ENCODE measurements at places on chromosomes 3 and 15. TPM values are rescaled to one million over a fixed set of nuclear protein-coding genes. Genes with fewer than 3 reads are reported as not detected.
A peak's percentile ranks its signal among the peaks of the same experiment; 100 is the strongest.

Gene RNU5B-1
- under 0.01 TPM for total RNA-seq

Gene RBM15B
- total RNA-seq: 17.1 TPM

Gene SOX2
- total RNA-seq: 3.8 TPM

Gene P3H2
- 12.7 TPM for total RNA-seq

Gene ROBO2
- 38.1 TPM for total RNA-seq

Gene ACTC1
- total RNA-seq: 187 TPM

Gene RHOV
- 9.3 TPM for total RNA-seq

Gene PRR20G
- not detected for total RNA-seq

Gene CILP
- total RNA-seq: 49.3 TPM

DNA sequence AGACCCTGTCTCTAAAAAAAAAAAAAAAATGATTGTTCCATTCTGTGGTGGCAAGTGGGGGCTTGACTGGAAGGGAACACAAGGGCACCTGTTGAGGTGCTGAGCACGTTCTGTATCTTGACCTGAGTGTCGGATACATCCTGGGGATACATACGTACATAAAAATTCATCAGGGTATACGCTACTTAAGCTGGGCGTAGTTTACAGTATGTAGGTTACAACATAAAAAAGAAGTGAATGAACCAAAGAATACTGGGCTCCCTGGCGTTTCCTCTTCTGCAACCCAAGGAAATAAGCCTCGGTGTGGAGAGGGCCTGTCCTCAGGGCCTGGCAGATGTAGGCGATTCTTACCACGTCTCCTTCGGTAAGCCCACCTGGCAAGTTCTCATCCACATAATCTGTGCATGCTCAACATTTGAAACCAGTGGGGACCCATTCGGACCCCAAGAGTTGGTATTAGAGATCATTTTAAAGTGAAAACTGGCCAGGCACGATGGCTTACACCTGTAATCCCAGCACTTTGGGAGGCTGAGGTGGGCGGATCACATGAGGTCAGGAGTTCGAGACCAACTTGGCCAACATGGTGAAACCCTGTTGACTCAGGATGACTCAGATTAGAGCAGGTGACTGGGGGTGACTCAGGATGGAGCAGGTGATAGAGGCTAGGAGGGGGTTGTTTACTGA, 5.1 kb upstream of the MUC20 start:
- no peak for DNase-seq

- no peak for DNase-seq
Measured at GRCh38 chr3:65186268-65186667, 498.5 kb upstream of the ADAMTS9 start.

GRCh38 chr3:127038466-127038865, 55.6 kb downstream of the PLXNA1 start:
- DNase-seq: no peak

GRCh38 chr3:53651927-53652326, 157.5 kb downstream of the CACNA1D start:
- DNase-seq: no peak

GRCh38 chr15:92848852-92849598, 51.1 kb upstream of the CHD2 start:
- no peak for DNase-seq

DNA sequence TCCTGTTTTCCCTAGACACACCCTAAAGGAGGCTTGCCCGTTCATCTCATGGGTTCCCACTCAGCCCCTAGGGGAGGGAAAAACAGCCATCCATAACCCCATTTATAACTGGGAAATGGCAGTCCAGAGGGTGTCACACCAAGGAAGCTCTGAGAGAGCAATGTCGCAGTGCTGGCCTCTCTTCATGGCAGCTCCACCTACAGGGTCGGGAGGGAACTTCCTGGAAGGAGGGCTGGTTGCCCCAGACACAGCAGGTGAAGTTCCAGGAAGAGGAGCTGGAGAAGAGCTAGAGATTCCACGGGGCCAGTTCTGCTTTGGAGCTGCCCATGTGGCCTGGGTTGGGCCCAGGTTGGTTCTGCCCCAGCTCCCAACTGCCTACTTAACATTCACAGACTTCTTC, 22.3 kb upstream of the LINGO1 start:
- no peak for DNase-seq

- DNase-seq: no peak
Measured at GRCh38 chr3:48863122-48863521, 15.4 kb upstream of the PRKAR2A start.

GRCh38 chr3:120646771-120647432, 35.1 kb downstream of the HGD start:
- no peak for DNase-seq

DNA sequence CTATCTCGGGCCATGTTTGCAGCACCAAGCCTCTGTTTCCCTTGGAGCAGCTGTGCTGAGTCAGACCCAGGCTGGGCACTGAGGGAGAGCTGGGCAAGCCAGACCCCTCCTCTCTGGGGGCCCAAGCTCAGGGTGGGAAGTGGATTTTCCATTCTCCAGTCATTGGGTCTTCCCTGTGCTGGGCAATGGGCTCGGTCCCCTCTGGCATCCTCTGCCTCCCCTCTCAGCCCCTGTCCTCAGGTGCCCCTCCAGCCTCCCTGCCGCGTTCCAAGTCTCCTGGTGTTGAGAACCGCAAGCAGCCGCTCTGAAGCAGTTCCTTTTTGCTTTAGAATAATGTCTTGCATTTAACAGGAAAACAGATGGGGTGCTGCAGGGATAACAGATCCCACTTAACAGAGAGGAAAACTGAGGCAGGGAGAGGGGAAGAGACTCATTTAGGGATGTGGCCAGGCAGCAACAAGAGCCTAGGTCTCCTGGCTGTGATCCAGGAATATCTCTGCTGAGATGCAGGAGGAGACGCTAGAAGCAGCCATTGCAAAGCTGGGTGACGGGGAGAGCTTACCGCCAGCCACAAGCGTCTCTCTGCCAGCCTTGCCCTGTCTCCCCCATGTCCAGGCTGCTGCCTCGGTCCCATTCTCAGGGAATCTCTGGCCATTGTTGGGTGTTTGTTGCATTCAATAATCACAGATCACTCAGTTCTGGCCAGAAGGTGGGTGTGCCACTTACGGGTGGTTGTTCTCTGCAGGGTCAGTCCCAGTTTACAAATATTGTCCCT, 1.2 kb downstream of the RHO start:
- no peak for DNase-seq

DNA sequence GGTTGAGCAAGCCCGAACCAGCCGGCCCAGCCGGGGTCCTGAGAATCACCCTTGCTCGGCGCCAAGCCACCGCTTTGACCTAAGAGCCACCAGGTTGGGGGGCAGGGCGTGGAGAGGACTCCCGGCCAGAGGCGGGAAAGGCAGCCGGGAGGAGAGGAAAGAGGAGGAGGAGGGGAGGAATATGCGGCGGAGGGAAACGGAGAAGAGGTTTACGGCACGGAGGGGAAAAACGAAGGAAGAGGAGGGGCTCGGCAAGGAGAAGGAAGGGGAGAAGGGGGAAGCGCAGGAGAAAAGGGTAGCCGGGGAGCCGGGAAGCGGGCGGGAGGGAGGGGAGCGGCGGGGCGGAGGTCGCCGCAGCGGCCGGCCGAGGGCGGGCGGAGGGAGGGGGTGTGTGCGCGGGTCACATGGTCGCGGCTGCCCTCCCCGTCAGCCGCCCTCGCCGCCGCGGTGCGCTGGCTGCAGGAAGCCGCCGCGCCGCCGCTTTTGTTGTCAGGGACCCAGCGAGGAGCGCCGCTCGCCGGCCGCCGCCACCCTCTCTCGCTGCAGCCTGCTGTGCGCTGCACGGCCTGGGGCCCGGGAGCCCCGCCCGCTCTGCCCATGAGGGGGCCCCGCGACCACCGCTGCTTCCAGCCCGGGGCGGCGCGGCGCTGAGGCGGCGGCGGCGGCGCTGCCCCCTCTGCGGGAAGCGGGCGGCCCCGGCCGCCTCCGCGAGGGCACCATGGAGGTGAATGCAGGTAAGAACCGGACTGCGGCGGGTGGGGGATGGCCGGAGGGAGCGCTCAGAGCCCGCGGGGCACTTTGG, at the start of gene NR1D2:
Gene NR1D2, plus strand, starts transcription at position 426 of the 802 bp plus-strand sequence. Its CDS starts 293 bp downstream, at position 719.
- DNase-seq: no peak

GRCh38 chr3:87805670-87806069, 253.1 kb downstream of the CGGBP1 start:
- DNase-seq: no peak

GRCh38 chr3:59873576-59874230, 823.9 kb upstream of the CFAP20DC start:
- DNase-seq: no peak

GRCh38 chr15:63945838-63946298, 100.4 kb downstream of the DAPK2 start:
- no peak for DNase-seq

GRCh38 chr3:11556851-11557644, 86.7 kb downstream of the VGLL4 start:
- peak; percentile 83 for DNase-seq

GRCh38 chr15:71049706-71050422, 65.4 kb upstream of the THSD4 start:
- DNase-seq: no peak

DNA sequence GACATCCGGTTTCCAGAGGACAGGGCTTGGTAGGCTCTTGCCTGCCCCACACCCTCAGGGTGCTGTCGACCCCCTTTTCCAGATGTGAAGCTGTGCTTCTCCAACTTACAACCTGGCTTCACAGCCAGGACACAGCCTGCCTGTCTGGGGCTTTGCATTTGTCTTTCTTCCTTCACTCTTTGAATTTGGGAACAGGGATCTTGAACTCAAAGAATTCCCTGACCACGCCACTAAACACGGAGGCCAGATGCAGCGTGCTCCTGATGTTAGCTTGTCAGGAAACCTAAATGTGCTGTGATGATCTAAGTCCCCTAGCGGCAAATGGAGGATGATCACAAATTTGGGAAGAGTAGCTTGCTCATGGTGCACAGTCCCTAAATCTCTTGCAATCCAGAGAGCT, 244.8 kb upstream of the RGMA start:
- no peak for DNase-seq

- DNase-seq: no peak
Measured at GRCh38 chr3:182300266-182300665, 493.0 kb upstream of the ATP11B start.

GRCh38 chr3:197549261-197549885, 6.4 kb downstream of the BDH1 start:
- no peak for DNase-seq

DNA sequence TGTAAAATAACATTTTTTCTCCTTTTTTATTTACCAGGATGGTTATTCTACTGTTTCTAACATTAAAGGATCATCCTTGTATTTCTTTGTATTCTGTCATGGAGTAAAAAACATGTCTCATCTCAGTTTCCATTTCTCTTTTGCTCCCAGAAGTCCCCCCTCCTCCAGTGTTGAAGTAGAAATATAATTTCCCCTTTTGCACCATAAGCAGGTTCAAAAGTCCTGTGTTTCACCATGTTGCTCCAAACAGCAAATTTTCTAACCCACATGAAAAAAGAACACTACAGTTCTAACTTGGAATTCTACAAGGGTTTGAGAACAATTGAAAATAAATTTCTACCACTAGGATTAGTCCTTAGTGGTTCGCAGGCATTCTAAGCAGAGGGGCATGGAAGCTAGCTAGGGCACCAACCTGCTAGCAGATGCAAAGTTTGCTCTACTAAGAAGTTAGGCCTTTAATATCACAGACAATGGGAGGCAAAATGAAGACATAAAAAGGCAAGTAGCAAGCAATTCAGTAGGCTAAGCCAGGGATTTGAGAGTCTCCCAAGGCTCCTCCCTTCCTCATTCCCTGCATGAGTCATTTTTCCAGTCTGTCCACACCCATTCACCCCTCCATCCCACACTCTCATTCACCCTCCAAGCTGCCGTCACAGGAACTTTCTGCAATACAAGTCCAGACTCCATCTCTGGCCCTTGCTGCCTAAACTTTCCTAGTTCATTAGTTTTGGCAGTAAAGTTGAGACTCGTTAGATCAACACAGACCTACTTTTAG, 2.3 kb upstream of the MBNL1 start:
- peak; percentile 6 for DNase-seq

DNA sequence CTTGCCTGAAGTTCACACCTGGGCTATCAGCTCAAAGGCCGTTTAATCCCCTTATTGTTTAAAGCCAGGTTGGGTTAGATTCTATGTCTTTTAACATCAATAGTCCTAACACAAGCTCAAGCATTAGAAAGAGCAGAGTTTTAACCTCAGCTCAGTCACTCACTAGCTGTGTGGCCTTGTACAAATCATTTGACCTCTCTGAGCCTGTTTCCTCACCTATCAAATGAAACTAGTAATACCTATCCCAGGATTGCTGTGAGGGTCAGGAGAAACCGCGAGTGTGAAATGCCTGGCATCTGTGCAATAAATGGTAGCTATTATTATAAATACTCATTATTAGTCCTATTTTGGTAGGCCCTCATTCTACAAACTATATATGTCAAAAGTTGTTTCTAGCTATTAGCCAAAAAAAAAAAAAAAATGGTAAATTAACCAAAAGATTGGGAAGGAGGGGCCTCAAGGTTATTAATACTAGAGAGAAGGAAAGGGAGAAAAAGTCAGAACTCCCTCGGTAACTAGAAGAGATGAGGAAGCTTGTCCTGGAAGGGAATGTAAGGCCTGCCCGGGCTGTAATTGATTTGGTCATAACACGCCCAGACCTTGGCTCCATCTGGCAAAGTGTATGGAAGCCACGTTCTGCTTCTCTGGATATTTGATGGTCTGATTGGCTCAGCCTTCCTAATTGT, 510.5 kb upstream of the PROK2 start:
- DNase-seq: no peak

DNA sequence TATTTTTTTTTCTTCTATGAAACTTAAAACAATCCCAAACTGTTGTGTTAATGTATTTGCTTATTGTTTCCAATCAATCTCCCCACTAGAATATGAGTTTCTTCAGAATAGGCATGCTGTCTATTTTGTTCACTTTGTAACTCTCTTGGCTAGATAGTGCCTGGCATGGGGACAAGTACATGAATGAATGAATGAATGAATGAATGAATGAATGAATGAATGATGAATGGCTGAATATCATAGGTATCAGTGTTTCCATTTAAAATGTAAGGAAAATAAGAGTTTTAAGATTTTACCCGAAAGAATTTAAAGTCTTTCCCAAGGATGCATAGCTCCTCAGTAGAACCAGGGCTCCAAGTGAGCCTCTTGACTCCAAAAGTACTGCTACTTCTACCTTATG, 294.9 kb upstream of the GADL1 start:
- no peak for DNase-seq

DNA sequence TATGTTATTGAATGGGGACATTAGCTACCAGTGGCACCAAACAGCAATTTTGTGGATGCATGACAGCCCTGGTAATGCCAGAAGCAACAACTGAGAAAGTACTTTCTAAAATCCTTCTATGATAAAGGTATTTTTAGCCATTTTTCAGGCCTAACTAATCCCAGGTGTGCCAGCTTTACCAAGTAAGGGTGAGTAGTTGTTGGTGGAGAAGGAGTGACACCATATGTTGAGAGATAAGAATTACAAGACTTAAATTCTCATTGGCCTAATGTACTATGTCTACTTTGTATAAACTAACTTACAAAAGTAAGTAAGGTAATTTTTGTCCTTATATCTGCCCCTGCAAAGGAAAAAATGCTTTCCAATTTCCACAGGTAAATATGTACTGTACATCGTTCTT, 4.1 kb upstream of the COX17 start:
- DNase-seq: no peak
